Activated CD4-positive, alpha-beta T cell treated with anti-CD3 and anti-CD28 coated beads, Interleukin-2, amount 50 U/mL, for 4 hours (primary cell): ENCODE measurements at places on chromosomes 2 and 18.

- no peak for DNase-seq
Measured at GRCh38 chr2:73177645-73178255, 24.6 kb upstream of the NOTO start.

- DNase-seq: no peak
Measured at GRCh38 chr2:102321941-102322719, 10.8 kb downstream of the IL1RL1 start.

GRCh38 chr2:190202604-190203003, 117.0 kb downstream of the HIBCH start:
- no peak for DNase-seq

- no peak for DNase-seq
Measured at GRCh38 chr18:11871501-11871900, 20.3 kb downstream of the CHMP1B start.

DNA sequence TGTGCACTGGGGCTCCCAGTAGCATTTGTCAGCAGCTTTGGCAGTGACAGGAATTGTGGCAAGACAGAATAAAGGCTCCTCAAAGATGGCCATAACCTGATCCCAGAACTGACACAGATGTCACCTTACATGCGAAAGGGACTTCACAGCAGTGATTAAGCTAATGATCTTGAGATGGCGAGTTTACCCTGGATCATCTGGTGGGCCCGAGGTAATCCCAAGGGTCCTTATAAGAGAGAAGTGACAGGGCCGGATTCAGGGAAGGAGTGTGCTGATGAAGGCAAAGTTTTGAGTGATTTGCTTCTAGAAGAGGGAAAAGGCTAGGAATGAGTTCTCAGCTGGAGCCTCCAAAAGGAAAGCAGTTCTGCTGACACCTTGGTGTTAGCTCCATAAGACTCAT, 333.9 kb downstream of the LPIN1 start:
- DNase-seq: no peak

DNA sequence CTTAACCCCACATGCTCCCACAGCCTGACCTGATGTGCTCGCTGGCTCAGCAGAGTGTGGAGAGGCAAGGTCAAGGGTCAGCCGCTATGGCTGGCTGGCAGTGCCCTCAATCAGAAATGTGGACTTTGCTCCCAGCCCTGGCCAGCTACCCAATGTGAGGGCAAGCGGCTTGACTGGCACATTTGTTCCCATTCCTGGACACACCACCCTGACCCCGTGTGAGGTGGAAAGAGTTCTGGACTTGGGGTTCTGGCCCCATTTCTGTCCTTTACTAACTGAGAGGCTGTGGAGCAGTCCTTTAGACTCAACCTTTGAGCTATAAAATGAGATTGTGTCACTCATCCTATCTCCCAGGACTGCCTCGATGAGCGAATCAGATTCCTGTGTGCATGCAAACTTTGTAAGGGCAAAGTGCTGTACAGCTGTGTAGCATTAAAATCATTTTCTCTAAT, 9.1 kb downstream of the THNSL2 start:
- DNase-seq: no peak

DNA sequence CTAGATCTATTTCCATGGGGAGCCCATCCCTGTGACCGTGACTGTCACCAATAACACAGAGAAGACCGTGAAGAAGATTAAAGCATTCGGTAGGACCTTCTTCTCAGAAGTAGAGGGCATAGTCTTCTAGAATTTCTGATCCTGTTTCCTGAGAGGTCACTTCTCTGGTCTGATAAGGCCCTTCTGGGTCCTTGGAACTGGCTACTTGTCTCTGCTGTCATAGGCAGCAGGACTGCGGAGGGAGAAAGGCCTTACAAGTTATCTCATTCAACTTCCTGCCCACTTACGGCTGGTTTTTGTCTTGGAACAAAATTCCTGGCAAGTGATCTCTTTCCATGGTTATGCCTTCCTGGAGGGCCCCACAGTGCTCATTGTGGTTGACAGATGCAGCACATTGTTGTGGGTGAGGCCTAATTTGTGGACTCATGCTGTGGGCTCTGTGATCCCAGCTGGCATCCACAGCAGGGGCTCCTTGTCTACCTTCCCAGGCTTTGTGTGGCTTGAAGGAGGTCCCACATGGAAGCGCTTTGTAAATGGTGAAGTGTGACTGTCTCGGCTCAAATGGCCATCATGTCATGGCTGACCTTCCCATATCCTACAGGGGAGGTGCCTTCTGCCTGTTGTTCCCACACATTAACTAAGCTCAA, 22.0 kb downstream of the SAG start:
- no peak for DNase-seq

GRCh38 chr2:42874949-42875801, 82.8 kb upstream of the HAAO start:
- no peak for DNase-seq

- DNase-seq: no peak
Measured at GRCh38 chr2:212480447-212480846, 58.2 kb downstream of the ERBB4 start.

GRCh38 chr2:197378086-197378485, 56.7 kb downstream of the SF3B1 start:
- no peak for DNase-seq

GRCh38 chr2:106011380-106011779, 182.7 kb downstream of the UXS1 start:
- no peak for DNase-seq

DNA sequence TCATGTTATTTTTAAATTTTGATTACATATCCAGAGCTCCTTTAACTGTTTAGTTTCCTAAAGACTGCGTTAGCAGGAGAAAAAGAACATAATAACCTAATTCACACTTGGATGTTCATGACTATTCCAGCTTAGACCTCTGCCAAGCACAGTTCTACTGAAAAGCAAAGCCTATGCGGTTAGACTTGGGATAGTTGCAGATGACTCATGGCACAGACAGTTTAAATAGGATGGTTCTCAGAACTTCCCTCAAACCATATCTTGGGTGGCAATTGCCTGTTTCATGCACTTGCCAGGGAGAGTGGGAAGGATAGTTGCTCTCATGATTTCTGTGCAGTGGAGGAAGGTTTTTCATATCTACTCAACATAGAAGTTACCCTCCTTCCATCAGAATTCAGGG, 149.7 kb upstream of the KLHL29 start:
- DNase-seq: no peak

- no peak for DNase-seq
Measured at GRCh38 chr2:134395779-134396178, 141.9 kb downstream of the MGAT5 start.

- no peak for DNase-seq
Measured at GRCh38 chr18:44682201-44682870, 1.6 kb downstream of the SETBP1 start.

DNA sequence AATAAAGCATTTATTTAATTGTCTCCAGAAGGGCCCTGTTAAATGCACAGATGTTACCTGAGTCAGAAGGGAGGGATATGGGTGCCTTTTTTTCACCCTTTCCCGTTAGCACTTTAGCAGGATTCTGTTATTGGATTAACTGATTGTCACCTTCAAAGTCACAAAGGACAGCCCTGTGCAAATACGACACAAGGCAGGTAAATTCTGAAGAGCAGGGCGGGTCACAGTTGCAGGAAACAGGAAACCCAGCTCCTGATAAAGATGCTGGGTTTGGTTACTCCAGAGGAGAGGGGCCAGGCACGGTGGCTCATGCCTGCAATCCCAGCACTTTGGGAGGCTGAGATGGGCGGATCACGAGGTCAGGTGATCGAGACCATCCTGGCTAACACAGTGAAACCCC, 11.4 kb upstream of the PKDCC start:
- no peak for DNase-seq

- no peak for DNase-seq
Measured at GRCh38 chr2:225276207-225276606, 123.3 kb upstream of the NYAP2 start.

DNA sequence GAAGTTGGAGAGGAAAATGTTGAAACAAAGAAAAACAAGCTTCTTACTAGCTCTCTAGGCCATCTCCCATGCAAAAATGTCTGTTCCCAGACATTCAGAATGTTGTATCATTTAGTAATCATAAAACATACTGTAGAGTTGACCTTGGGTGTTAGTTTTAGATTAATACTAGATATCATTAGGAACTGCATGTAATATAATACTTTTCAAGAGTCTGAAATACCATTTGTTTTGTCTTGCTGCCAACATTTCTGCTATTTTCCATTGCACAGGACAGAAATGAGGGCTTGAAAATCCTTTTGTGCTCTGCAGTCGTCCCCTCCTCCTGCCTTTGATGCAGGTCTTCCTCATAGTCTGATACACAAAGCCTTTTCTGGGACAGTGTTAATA, 89.5 kb upstream of the RBMS1 start:
- DNase-seq: no peak

DNA sequence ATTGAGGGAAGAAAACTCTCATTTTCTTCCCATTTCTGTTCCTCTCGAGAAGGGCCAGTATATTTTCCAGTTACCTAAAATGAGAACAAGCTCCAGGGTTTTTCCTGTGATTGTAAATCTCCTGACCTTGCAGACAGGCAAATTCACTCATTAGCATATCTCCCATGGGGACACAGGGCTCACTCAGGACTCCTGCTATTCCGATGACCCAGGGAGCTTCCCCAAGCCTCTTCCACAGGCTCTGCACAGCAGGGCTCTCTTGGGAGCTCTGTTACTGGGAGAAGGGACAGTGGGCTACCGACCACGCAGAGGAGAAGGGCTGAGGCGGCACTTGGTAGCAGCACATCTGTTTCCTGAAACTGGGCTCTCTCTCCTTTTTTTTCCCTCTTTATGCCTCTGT, 135.2 kb upstream of the CAPN13 start:
- no peak for DNase-seq

GRCh38 chr2:224734949-224735348, 18.8 kb upstream of the CCDC195 start:
- DNase-seq: no peak

- DNase-seq: no peak
Measured at GRCh38 chr2:105488285-105488684, 89.4 kb upstream of the FHL2 start.

DNA sequence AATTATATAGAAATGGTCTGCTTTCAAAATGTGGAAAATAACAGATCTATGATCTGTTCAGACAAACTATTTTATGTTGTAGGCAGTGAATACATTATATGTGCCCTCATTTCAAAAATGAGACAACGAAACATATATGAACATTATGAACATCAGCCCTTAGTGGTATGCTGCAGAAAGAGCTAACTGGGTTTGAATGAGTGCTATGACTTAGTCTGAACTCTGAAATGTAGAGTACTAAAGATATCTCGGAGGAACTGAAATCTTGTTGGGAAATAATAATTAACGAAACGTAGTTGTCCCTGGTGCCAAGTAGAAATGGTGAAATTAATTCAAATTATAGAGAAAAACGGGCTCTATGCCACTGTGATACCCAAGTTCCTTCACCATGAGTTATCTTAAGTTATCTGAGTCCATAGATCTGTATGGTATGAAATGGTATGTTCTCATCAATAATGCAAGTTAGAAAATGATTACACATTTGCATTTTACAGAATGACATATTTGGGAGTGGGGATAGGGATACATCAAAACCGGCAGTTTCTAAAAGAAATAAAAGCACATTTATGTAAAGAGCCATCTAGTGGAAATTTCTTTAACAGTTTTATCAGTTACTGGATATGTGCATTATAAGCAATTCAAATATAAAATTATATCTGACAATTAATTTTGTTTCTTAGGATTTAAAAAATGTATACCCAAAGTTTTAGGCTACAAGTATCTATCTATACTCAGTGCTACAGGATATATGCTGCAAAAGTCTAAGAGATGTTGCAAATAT, 26.7 kb downstream of the STARD6 start:
- DNase-seq: no peak

- DNase-seq: no peak
Measured at GRCh38 chr2:127625572-127625951, 20.4 kb upstream of the GPR17 start.

DNA sequence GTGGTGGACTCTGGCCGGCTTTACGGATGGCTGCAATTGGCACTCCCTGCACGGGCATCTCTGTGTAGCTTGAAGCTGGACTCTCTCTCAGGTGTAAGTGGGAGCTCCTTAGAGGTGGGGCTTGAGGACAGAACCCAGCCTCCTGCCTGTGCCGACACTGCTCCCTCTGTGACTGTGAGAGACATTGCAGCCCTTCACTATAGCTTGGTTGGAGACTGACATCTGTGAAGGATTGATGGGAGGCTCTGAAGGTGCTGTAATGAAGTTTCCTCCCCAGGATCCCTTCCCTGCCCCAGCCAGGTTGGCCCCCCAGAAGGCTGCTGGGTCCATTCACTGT, 166.7 kb downstream of the SH3RF3 start:
- DNase-seq: no peak

DNA sequence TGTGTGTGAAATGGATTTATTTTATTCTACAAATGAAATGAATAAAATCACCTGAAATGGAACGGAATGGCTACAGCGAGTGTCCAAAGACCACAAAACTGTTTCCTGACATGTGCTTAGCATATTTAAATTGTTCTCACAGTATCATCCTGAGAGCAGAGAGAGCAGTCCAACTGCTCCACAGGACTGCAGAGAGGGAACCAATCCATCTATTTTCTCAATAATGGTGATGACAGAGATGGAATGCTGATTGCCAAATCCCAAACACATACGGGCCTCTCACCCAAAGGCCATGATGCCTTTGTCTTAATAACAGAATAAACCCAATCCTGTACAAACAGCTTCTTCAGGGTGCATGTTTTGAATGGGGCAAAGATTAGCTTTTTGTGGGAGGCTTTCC, 41.1 kb downstream of the STAT1 start:
- DNase-seq: no peak

DNA sequence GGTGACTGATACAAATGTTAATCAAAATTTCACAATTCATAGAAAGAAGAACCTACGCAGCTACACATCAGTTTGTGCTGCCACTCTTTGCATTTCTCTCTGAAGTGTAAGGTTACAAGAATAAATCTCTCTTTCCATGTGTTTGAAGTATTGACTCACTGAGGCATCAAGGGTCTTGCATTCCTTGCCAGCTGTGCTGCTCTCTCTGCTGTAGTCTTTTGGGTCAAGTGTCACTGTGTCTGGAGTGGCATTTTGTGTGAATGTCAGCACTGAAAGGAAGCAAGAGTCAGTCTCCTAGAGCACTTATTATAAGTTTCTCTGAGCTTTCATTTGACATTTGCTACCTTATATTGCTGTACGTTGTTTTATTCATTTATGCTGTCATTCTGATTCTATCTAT, 1696.1 kb upstream of the LRRTM1 start:
- DNase-seq: no peak

DNA sequence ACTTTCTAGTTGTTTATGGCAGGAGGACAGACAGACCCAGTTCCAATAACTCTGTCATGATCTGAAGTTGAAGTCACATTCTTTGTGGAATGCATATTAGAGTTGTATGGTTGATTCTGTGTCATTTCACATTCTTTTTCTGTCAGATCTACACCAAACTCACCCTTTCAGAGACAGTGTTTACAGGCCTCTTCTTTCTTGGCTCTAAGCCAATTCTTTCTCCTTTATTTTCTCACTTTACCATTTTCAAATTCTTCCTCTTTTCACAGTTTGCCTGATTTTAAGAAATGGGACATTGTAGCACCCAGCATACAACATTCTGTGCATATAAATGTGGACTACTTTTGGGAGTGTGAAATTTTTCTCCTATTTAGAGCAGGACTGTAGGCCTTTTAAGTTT, 103.7 kb downstream of the CCDC85A start:
- DNase-seq: no peak

GRCh38 chr2:239894276-239894675, 130.9 kb downstream of the NDUFA10 start:
- no peak for DNase-seq
